Activated CD4-positive, alpha-beta T cell treated with anti-CD3 and anti-CD28 coated beads, Interleukin-2, amount 50 U/mL, for 48 hours (primary cell): ENCODE measurements at places on chromosomes 6 and 20.
A peak's percentile ranks its signal among the peaks of the same experiment; 100 is the strongest.

DNA sequence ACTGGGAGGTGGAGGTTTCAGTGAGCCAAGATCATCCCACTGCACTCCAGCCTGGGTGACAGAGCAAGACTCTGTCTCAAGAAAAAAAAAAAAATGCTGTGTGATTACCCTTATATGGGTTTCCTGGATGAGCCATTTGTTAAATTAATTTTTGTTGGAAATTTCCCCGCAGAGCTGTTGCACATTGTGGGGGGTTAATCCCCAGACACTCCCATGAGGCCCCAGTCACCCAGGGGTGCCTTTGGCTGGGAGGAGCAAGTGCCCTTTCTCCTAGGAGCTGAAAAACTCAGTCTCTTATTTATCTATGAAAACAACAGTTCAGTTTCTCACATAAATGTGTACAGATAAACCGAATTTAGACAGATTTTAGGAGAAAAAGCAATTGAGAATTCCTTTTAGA is 4.7 kb upstream of the DEFB132 start:
- DNase-seq, result no peak

DNA sequence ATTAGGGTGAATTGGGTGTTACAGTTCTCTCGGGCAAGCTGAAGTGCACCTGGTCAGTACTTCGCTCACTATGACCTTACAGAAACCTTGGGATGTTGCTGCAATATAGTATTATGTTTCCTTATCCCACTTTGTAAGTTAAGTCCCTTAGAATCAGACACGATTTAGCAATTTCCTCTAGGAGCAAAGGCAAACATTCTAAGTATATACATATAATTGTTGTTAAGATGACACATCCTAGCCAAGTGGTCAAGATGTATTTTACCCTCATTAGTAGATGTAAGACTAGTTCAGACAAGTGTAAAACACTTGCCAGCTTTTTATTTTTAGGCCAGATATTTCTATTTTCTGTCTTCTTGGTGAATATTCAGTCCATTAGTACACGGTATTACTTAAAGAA is 31.1 kb upstream of the RGS17 start:
- DNase-seq, result no peak

- DNase-seq, result no peak
Measured at GRCh38 chr6:90227673-90228072, 69.0 kb downstream of the BACH2 start.

DNA sequence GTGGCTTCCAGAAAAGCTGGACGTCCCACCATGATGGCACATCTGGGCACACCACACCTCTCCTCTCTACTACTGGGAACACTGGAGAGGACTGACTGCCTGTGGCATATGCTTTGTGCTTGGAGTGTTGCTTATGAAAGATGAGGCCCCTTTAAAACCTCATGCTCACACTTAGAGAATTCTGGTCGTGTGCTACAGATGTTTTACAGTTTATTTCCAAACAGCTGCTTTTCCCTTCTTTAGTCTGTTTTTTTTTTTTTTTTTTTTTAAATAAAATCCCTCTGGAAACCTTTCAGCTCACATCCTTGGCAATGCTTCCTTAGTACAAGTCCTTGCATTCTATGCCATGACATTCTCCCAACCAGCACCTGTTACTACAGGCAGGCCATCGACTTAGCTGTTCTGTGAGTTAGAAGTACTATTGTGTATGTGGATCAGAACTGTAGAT is 60.3 kb downstream of the BMP6 start:
- no peak for DNase-seq

GRCh38 chr6:99146711-99147110 is 199.0 kb upstream of the FBXL4 start:
- no peak for DNase-seq

DNA sequence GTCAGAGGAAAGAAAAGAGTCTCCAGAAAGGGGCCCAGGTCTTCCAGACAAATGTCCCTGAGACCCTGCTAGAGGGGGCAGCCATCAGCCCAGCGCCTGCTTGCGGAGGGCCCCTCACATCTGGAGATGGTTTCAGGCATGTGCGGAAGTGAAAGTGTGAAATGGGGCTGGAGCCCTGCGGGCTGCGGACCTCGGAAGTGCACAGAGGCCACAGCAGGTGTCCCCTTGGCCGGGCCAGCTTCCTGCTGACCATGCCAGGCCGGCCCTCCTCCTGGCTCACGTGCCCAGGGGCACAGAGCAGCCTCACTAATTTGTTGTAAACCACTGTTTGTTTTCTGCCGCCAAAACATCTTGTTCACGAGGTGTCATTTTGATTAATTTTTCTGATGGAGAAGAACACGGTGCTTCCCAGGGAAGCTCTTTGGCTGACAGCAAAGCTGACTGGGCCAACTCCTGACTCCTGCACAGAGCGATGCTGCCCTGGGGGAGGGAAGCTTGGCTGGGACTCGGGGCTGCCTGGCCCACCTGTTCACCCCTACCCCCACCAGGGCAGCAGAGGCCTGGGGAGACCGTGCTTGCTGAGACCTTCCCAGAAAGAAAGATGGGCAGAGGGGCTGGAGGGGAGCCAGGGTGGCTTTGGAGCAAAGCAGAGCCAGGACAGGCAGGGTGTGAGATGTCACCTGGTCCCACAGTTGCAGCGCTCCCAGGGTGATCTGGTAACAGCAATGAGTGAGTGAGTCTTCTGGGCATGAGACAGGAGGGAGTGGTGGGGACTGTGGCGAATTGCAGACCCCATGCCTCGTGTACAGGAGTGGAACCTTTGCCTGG is 54.2 kb downstream of the BCAS4 start:
- DNase-seq, result no peak

DNA sequence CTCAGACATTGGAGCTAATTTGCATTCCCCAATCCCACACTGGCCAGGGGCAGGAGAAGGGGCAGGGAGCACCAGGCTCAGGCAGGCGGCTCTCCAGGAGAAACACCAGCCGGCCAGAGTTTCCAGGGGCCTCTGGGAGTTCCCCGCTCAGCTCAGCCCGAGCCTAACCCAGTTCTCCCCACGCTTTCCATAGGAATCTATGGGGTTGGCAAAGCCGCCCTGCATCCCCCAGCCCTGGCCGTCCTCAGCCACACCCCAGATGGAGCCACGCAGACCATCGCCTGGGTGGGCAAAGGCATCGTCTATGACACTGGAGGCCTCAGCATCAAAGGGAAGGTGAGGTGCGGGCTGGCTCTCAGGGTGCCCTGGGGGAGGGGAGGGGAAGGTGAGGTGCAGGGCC is 8.2 kb downstream of the NPEPL1 start:
- DNase-seq, result no peak

DNA sequence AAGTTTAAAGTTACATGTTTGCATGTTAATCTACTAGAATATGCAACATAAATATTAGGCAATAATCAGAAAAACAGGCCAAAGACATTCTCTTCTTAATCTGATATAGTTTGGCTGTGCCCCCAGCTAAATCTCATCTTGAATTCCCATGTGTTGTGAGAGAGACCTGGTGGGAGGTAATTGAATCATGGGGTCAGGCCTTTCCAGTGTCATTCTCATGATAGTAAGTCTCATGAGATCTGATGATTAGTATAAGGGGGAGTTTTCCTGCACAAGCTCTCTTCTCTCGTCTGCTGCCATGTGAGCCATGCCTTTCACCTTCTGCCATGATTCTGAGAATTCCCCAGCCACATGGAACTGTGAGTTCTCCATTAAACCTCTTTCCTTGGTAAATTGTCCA is 1241.7 kb upstream of the ADGRB3 start:
- no peak for DNase-seq

DNA sequence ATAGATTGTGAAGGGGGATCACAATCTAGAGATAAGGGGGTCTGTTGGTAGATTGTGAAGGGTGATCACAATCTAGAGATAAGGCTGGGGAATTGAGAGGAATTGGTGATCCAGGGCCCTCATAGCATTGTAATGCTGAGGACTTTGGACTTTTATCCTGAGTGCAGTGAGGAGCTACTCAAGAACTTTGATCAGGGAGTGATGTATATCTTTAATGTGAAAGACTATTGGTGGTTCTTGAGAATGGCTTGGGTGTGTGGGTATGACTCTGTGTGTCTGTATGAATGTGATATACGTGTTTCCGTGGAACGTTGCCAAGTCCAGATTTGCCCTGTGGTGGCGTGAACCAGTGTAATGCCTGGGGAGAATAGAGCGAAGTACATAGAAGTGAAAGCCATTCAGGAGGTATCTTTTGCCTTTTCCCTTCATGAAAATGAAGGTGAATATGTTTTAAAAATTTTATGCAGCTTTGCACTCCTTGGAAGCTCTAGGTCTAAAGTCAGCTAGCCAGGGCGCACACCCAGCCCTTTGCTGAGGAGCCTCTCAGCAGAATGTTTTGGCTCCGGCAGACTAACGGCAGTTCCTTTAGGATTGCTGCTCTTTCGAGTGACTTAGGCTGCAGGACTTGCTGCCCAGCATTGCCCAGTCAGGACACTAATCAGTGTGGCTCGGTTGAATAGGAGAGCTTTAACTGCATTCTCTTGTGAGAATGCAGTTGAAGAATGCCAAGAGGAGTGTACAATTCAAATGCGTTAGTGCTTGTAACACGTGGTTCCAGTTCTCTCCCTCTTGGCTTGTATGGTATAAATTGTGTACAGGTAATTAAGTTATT is 3.5 kb downstream of the ZFAND3 start:
- peak; percentile 56 for DNase-seq

GRCh38 chr6:167501831-167502385 is 177.0 kb downstream of the TTLL2 start:
- no peak for DNase-seq

DNA sequence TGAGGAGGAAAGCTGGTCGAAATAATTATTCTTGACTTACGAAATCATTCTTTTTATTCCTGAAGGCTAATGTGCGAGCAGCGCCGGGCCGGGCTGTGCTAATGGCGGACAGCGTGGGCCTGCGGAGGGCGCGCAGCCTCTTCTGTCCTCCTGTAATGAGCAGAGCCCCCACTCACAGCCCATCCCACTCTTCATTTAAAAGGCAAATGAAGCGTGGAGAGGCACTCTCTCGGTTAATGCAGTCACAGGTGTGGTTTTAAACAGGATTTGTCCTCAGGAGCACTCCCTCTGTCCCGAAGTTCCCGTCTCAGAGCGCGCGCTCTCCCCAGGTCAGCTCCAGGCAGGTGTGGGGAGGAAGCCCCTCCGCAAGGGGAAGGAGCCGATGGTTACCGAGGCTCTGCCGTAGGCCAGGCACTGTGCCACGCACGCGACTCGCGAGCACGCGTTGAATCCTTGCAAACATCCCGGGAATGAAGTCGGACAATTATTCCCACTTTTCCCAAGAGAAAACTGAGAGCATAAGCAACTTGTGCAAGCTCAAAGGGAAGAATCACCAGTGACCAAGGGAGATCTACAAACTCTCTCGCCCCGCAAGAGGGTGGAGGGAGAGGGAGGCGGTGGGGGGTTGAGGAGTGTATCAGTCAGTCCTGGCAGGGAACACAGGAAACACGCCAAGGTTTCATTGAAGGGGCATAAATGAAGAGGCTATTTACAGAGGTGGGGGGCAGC is 35.5 kb upstream of the ZFAND3 start:
- peak; percentile 26 for DNase-seq

GRCh38 chr6:82013561-82014530 is 233.7 kb downstream of the IBTK start:
- no peak for DNase-seq

DNA sequence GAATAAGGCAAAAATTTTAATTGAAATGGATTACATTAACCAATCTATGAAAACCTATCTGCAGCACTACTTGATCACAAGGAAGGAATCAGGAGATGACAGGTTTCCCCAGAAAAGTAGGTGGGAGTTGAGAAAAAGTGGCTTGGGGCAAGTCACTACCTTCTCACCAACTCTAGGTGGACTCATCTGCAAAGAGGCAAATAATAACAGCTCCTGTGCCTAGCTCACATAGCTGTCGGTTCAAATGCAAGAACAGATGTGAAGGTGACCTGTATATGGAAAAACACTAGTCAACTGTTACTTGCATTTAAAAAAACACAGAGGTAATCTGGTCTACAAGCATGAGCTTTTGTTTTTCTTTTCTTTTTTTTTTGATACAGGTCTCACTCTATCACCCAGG is 67.2 kb downstream of the POPDC3 start:
- no peak for DNase-seq

DNA sequence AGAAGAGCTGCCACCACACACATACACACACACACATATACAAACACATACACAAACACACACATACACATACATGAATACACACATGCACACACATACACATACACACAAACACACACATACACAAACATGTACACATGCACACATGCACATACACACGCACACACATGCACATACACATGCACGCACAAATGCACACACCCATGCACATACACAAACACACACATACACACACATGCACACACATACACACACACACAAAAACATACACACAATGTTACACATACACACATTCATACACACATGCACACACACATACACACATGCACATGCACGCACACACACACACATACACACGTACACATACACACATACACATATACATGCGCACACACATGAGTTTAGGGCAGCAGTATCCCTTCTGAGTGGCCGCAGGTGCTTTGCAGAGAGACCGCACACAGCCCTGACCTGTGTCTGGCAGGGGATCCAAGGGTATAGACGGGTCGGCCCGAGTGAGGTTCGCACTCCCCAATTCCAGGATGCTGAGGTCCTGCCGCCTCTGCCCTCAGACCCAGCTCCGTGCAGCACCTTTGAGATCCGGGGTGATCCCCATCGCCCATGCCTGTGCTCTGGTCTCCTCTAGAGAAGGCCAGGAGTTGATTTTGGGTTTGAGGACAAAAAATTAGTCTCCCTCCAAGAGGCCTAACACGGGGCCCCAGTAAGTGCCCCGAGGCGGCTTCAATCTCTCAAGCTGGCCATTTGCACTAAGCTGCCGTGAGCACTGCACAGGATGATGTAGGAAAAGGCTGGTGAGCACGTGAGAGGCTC is 56.8 kb downstream of the TMEM242 start:
- no peak for DNase-seq

DNA sequence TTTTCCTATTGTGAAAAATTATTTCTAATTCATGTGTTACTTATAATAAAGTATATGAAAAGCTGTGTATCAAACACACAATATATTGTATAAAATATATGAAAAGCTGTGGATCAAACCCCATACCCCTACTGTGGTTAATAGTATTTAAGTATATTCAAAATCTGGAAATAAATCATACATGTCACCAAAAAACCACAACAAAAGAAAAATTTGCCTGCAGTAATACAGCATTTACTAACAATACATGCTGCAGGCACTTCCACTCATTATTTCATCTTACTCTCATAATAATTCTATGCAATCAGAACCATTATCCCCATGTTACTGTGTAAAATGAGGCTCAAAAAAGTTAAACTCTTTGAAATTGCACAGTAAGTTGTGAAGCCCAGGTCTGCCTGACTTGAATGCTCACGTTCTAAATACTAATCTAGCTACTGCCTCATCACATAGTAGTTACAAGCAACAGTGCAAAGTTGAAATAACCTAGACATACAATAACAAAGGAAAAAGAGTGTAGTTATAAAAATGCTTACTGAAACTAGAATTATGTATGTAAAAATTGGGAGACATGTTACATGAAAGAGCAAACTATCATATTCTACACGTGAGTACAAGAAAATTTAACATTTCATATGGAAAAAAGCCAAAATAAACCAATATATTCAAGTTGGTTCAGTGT is 61.7 kb downstream of the FAM217A start:
- DNase-seq, result no peak

DNA sequence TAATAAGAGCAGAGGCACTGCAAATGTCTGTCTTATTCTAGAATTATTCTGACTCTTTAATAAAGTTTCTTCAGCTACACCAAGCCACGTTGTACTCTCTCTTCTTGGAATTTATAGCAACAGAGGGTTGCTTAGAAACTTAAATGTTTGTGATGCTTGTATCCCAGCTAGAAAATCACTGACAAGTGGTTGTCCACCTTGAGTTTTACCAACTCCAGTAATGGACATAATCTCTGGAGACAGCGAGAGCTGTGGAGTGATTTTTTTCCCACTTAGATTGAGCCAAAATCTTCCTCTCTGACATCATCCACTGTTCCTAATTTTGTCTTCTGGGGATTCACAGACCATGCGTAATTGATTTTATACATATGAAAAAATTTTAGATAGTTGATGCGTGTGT is 8.0 kb downstream of the ECT2L start:
- DNase-seq, result no peak
